ENCODE measurements at places on chromosomes 2 and 18.
A peak's percentile ranks its signal among the peaks of the same experiment; 100 is the strongest.

DNA sequence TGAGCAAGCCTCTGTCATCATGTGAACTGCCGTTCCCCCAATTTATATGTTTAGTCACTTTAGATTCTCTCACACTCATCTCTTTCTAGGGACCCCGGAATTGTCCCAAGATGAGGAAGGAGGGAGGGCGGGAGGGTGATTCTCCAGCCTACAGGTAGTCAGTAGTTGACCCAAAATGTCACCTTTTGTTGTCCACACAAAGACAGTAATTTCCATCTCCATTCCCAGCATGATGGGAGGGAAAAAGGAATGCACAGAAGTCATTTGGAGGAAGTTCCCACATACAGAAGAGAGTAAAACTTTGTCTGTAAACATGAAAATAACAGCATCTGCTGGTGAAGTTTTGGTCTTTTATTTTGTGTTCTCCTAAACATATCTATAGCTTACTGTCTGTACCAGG is 222.9 kb downstream of the KLHL29 start:
- no peak for DNase-seq

- no peak for DNase-seq
Measured at GRCh38 chr2:121255358-121255757, 29.6 kb downstream of the TFCP2L1 start.

DNA sequence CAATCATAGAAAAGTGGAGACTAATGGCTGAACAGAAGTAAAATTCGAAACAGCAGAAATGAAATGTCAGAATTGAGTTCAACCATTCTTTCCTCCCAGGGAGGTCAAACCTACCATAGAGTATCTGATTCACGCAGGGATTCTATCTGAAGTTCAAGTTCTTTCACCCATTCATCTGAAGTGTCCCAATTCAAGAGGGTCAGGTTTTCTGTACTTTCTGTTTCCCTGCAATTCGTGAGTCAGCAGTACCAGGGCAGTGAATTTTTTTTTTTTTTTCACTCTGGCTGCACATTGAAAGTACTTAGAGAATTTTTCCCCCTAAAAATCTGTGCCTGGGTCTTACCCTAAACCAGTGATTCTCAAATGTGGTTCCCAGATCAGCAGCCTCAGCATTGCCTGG is 40.9 kb upstream of the CCDC88A start:
- no peak for DNase-seq

- DNase-seq: no peak
Measured at GRCh38 chr2:67486041-67486796, 89.1 kb downstream of the ETAA1 start.

DNA sequence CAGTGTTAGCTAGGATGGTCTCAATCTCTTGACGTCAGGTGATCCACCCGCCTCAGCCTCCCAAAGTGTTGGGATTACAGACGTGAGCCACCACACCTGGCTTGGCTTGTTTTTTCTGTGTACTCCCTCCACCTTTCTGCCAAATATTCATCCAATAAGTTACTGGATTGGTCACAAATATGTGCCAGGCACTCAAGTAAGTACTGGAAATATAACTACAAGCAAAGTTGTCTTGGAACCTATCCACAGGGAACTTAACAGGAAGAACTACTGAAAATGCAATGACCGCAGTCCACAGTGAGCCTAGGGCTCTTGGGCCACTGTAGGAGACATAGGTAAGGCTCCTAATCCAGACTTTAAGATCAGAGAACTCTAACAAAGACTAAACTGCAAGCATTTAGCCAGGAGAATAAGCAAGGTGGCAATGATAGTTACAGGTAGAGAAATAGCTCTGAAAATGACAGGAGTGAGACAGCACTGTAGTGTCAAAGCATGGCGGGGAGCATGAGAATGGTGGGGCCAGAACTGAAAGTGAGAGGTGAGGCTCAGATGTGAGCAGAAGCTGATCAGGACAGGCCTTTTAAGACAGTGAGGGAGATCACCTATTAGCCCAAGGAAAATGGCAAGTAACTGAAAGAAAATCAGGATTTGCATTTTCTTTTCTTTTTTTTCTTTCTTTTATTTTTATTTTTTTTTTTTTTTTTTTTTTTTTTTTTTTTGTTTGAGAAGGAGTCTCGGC is 252.1 kb downstream of the RBM43 start:
- no peak for DNase-seq

DNA sequence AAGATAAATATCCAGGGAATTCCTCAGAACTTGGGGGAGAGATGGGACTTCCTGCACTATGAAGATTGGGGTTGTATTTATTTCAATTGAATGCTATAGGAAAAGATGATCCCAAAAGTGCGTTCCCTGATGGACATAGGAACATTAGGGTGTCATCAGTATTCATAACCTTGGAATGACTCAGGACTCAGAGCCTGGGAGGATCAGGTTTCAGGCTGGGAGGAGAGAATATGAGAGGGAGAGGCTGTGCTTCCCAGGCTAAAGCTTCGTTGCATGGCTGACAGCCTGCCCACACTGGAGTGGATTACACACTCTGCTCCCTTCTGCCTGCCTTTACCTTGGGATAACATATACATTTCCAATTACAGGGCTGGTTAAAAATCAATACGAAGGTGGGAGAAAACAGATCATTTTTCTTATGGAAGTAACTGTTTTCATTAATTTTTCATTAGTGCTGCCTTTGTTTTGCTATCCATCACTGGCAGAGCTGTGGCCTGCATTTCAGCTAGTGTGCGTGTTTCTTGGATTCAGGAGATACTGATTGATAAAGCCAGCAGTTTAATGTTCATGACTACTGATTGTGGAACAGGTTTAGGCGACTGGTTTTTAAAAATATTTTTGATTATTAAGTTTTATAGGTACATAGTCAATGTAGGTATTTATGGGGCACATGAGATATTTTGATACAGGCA is 118.7 kb downstream of the KCTD1 start:
- DNase-seq: no peak

DNA sequence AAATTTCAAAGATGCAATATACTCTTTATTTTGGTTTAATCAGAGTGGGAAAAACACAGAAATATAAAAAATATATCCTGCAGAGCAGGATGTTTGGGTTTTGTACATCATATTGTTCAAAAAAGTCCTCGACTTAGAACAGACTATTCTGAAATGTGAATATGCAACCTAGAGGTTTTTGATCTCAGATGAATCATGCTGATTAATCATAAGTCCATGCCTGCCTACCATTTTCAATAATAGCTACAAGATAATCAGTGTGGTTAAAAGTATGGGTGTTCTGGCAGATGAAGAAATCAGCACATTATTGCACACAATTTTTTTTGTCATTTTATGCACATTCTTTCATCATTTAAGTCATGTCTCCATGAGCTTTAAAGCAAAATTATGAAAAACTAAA is 1261.0 kb upstream of the NXPH2 start:
- no peak for DNase-seq

DNA sequence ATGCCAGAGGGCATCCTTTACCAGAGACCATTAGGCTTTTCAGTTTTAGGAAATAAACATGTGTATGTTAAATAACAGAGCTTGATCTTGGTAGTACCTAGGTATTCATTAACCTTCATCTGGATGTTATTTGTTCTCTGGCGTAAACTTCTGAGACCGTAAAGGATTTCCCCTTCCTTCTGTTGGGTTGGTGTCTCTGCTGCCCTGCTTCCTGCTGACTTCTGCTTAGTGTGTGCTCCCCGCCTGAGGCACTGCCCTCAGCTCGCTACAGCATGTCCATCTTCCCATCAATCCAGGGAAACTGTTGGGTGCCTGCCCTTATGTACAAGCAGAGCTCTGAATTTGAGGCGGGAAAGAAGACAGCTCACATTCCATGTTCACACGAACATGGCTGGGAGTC is 177.9 kb downstream of the TPGS2 start:
- no peak for DNase-seq

DNA sequence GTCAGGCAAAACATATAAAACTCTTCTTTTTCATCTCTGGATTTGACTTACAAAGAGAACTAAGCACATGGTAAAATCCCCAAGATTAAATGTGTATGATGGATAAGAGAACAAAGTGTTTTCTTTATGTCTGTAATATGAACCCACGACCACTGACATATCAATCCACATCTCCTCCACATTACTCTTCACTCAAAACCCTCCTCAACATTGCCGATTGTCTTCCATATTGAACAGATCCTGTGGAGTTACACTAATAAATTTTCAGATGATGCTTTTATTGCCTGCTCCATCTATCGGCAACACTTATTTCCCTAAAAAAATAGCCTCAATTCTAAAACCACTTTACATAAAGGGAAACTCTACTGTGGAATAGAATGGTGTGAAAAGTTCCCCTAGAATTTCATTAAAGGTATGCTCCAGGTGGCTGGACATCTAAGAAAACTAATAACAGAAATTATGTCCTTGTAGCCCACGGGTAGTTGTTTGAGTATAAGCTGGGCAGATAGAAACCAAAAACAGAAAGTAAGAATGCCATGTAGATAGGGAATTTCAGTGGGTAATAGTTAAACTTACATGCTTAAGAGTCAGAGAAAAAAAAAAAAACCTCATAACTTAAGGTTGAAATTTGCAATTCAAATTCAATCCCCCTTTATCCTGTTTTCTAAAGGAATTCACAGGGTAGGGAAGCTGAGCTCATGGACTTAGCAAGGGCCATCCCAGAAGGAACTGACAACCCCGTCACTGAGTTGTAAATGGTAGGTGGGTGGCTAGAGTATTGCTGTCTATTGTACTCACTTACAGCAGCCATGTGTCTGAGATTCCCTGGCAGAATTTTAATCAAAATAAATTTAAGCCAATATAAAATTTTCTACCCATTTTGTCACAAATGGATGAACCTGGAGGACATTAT is 305.4 kb upstream of the LYPD1 start:
- DNase-seq: no peak

DNA sequence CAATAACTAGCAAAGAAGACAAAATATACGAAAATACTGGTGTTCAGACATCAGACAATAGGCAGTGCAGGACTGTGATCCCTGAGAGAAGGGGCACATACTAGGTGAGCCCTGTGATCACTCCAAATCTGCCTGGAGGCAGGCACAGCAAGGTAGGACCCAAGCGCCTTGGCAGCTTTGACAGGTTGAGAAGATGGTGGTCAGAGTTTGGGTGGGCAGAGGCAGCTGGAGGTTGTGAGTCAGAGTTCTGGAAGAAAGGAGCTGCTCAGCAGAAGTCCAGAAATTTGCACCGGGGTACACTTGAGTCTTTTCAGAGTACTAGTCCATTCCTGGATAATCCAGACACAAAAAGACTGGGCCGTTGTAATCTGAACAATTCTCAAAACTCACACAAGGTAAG is 14.0 kb downstream of the KIF1A start:
- no peak for DNase-seq

DNA sequence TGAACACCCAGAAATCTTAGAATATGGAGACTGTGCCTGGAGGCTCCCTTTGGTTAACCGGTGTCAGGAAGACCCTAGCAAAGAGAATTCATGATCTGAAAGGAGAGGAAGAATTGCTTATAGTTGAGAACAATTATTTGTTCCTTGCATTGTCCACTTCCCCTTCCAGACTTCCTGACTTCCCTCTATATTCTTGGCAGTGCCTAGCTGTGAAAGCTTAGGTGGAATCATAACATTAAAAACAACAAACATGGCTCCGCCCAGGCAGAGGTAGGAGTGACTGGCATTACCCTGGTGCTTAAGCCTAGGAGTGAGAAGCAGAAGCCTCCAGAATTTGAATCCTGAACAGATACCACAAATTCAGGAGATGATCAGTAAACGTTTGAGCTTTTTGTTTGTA is 1.9 kb downstream of the TTL start:
- DNase-seq: no peak

- DNase-seq: no peak
Measured at GRCh38 chr18:5197032-5197434, at the start of gene AKAIN1. Gene AKAIN1 (minus strand): TSS chr18:5197257. CDS start chr18:5197053, 204 bp downstream.

DNA sequence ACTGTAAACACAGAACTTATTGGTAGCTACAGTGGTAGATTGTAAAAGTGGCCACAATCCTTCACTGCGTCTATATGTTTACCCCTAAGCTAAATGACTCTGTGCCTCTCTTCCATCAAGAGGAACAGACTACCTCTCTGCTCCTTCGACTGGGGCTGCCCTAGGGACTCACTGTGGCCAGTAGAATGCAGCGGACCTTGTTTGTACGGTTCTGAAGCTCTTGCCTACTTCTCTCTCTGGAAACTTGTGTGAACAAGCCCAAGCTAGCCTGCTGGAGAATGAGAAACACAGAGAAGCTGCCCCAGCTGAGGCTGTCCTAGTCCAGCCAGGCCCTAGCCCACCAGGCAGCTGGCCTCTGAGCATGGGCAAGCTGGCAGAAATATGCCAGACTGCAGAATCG is 140.8 kb upstream of the SLC1A4 start:
- DNase-seq: no peak

- DNase-seq: peak; percentile 29
Measured at GRCh38 chr2:237471438-237472186, 15.4 kb upstream of the MLPH start.

GRCh38 chr2:64143169-64144056 is 807 bp downstream of the PELI1 start:
- DNase-seq: no peak

DNA sequence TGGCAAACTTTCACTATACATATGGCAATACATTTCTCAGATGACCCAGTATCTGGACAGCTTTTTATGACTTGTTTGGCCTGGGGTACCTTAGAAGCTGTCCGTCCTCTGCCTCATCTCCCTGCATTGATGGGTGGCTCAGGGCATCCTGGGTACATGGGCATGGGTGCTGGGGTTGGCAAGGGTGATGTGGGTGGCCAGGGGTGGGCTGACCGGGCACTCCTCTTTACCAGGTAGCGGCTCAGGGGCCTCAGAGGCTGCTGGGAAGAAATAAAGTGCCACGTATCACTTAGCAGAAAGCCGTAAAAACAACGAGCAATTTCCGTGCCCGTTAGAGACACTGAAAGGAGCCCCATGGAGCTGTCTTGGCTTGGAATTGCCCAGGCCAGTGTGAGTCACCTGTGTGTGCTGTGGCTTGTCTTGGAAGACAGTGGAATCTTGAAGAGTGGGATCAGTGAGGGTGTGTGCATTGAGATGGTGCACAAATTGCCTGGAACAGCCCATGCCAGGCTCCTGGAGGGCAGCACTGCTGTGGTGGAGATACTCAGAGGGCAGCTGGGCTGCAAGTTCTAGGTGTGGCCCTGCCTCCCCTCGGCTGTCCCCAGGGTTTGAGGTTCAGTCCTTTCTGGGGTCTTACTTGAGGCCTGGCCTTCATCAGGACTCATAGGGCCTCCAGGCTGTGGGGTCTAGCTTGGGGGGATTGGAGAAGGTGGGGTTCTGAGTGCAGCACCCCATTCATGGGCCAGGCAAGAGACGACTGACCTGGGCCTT is 88.8 kb downstream of the FHOD3 start:
- DNase-seq: no peak

All from stimulated activated CD8-positive, alpha-beta memory T cell treated with anti-CD3 and anti-CD28 coated beads, Interleukin-7, amount 100 ng/mL, for 48 hours (primary cell).